ENCODE measurements at places on chromosomes 5 and 9.
A peak's percentile ranks its signal among the peaks of the same experiment; 100 is the strongest.

DNA sequence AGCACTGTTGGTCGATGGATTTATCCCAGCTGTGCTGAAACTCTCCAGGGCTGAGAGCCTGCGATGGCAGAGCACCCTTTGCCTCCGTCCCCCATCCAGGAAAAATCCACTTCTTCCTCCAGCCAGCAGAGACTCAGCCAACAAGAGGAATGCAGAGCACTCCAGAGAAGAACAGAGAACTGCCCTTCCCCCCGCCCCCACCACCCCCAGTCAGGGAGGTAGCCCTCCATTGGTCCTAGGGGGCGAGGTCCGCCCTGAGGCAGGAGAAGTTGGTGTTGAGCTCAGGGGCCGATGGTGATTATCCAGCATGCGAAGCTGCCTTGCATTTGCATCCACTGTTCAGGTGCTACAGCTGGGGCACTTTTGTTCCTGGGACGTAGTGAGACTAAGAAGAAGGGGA lies 9.0 kb downstream of the TLX3 start:
- DNase-seq, result peak; percentile 8

GRCh38 chr5:39055027-39055767 lies 19.0 kb downstream of the RICTOR start:
- DNase-seq, result no peak

- DNase-seq, result no peak
Measured at GRCh38 chr5:166639151-166639550, 1652.3 kb upstream of the WWC1 start.

- DNase-seq, result no peak
Measured at GRCh38 chr9:134338394-134339182, 12.3 kb downstream of the RXRA start.

DNA sequence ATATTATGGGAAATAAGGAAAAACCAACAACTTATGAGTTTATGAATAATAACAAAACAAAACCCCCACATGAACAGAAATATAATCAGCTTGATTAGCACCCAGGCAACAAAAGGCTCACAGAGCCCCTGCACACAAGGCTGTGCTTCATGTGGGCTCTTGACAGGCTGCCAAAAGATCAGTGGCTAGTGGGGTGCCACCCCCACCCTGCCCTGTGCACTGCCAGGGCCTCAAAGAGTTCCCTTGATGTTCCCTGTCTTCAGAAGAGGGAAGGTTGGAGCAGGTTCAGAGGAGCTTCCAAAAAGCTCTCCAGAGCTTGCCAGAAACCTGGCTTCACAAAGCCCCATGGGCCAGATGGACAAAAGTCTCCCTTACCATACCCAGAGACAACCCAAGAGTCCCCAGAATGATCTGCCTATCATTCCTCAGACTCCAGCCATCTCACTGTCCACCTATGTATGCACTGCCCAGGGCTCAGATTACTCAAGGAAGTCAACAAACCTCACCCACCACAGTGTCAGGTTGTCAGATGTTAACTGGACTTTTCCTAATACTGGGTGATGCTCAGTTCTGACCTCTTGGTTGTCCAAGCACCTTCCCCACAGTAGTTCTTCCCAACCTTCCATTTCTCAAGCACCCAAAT lies 87.5 kb downstream of the SIL1 start:
- DNase-seq, result no peak

GRCh38 chr9:36487482-36488388 lies 85.0 kb upstream of the MELK start:
- DNase-seq, result peak; percentile 96

DNA sequence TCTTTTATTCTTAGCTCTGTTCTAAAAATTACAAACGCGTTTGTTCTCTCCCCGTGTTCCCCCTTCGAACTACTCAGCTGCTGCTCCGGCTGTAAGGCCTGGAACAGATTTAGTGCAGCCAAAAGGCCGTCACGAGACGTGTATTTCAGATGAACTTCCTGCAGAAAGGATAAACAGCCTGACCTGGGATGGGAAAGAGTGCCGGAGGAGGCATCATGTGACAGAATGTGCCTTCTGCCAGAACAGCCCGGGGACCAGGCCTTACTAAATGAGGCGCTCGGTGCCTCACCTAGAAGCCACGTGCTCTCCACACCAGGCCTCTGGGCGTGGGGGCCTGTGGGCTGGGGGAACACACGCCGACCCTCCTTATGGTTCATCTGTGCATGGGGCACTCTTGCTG lies 94.7 kb downstream of the PPARGC1B start:
- no peak for DNase-seq

- DNase-seq, result no peak
Measured at GRCh38 chr5:43564289-43564850, 7.5 kb upstream of the PAIP1 start.

DNA sequence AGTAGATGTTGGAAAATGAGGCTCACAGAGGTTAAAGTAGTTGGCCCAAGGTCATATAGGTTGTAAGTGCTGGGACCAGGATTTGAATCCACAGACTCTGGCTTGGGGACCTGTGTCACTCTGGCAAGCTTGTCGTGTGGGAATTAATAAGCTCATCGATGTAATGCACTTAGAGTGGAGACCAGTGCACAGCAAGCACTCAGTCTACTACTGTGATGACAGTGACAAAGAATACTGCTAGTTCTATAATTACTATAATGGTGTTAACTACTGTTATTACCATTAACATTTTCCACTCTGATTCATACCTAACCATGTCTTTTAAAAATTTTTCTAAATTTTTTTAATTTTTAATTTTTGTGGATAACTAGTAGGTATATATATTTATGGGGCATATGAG lies 12.8 kb downstream of the PAM start:
- no peak for DNase-seq

GRCh38 chr5:98930972-98931762 lies 2.4 kb upstream of the CHD1 start:
- no peak for DNase-seq

DNA sequence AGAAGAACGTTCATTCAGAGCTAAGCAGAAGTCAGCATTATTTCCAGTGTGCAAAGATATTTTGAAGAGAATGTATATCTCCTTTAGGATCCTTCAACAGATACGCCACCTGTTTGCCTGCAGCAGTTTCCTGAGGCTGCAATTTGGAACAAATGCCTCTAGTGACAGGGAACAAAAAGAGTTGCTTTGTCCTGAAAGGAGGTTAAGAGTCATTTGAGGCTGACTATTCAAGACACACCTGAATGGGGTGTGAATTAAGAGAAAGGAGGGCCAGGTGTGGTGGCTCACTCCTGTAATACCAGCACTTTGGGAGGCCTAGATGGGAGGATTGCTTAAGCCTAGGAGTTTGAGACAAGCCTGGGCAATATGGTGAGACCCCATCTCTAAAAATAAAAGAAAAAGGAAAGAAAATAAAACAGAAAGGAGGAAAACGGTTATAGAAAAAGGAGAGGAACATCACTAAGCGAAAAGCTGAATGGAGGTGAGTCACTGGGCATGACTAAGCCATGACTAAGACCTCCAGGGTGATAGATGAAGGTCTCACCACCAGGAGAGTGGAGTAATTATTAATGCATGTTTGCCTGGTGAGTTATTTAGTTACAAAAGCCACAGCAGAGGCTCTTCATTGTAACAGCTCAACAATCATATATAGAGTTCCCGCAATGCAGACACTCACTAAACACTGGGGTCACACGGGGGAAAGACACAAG lies 255.2 kb upstream of the TNC start:
- peak; percentile 88 for DNase-seq
